Stimulated activated CD8-positive, alpha-beta memory T cell treated with anti-CD3 and anti-CD28 coated beads, Interleukin-4, amount 100 ng/mL, for 48 hours (primary cell): ENCODE measurements at places on chromosomes 6 and 20.

- DNase-seq: no peak
Measured at GRCh38 chr6:157536223-157536545, 155.2 kb downstream of the ZDHHC14 start.

GRCh38 chr6:136964398-136964797 lies 42.3 kb downstream of the SLC35D3 start:
- no peak for DNase-seq

DNA sequence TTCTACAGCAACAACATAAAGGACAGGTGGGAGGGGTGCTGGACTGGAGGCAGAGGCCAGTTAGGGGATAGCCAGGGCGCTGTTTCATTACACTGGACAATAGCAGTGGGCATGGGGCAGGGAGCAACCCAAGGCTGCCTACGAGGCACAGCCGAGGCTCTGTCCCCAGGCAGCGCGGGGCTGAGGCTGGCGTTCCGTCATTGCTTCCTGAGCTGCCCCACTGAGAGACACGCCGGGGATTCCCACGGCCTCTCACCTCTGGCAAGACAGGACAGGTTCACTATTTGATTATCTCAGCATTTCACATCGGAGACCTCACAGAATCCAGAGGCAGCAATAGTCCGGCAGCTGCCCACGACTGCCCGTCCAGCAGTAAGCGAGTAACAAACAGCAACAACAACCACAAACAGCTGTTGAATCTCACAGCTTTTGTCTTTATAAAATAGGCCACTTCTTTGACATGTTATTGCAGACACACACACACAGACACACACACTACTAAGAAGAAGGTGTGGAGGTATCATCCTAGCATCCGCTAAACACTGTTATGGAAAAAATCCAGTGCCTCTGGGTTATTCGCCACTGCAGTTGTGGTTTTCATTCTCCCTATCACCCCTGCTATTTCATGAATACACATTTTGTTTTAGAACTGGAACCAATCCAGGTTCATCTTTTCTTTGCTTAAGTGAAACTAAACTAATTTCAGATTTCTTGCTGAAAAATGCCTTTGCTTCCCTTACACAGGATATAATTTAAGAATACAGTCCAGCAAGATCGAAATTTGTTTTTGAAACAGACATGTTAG lies 19.5 kb downstream of the KIF25 start:
- no peak for DNase-seq

DNA sequence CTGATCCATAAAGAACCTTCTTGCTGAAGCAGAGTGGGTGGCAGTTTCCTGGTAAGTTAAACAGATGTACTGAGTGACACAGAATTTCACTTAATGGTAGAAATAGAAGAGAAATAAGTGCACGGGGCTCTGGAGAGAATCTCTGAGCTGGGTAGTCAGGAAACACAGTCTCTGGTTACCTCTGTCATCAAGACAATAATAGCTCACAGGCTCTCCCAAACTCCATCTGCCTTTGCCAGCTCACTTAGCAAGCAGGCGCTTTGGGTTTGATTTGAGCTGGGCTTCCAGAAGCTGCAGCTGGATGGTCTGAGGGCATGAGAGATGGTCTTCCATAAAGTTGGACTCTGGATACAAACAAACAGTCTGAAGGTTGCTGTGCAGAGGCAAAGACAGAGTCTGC lies 39.6 kb upstream of the PRSS35 start:
- no peak for DNase-seq

DNA sequence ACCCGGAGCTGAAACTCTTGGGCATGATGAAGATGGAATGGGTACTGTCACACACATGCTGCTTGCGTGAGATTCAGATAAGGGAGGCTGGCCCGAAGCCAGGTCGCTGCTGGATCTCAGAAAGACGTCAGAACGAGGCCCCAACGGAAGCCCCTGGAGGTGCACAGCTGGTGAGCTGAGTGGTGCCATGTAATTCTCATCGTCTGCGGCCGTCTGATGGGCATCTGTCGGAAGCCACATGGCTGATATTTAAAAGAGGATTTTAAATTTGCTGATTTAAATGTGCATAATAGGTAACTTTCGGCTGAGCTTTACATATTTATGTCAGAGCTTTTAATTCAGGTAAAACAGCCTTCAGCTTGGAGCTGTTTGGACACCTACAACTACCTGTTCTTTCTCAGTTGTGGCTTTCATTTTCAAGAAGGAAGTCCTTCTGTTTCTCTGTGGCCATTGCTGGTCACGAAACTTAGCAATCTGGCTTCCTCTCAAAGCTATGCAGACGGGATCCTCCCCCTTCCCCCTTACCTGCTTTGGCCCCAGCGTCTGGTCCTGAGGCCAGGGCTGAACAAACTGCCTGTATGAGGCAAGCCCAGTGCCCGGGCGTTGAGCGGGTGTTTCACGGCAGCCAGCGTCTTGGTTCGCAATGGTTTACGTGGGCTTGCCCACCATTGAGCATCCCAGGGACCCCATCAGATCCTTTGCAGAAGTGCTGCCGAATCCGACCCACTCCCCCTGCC lies 9.2 kb downstream of the SLCO4A1 start:
- DNase-seq: peak; percentile 85

DNA sequence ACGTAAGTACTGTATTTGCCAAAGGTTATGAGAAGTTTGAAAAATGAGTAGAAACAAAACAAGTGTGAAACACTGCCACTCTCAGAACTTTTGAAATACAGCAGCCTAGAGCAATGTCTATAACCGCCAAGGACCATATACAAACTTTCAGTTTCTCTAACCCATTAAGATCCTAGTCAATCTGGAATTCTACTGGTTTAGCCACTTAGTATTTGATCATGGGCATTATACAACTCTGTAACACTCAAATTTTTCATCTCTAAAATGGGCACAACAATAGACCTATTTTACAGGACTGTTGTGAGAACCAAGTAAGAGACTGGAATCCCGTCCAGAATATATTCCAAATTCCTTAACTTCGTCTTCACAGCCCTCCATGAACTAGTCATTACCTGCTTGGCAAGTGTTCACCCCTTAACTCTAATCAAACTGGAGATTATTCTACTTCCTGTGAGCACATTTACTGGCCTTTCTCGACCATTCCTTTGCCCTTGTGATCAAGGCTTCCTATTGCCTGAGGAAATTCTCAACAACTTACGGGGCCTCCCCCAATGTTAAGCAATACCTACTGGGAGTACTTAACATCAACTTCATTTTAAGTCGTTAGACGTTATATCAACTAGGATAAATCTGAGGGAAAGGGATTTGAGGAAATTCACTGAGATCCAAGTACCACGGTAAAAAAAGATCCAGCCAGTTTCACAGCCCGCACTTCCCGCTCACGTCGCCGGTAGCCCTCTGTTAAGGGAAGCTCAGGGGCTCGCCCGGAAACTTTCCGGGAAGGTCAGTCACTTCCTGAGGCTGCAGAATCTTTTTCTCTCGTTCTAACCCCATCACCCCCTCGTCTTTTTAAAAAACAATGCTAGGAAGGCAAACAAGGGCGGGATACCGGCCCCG lies 1.1 kb downstream of the EIF2S2 start:
- peak; percentile 37 for DNase-seq

- DNase-seq: no peak
Measured at GRCh38 chr6:112606656-112607435, 259.7 kb downstream of the RFPL4B start.

DNA sequence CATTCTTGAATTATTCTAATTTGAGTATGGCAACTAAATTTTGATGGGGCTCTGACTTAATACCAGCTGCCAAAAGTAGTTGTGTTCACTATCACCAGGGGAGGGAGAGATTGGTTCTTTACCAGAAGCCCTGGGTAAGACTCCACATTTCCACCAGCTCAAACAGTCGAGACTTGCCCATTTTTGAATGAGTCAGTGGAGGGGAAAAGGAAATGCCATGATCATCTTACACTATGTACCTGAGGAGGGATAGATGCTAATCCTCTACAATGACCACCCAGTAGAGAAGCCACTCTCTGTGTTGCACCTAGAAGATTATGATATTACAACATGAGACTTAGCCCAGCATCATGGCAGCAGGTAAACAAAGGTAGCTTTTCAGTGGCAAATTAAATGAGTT lies 77.0 kb upstream of the SGK1 start:
- no peak for DNase-seq

DNA sequence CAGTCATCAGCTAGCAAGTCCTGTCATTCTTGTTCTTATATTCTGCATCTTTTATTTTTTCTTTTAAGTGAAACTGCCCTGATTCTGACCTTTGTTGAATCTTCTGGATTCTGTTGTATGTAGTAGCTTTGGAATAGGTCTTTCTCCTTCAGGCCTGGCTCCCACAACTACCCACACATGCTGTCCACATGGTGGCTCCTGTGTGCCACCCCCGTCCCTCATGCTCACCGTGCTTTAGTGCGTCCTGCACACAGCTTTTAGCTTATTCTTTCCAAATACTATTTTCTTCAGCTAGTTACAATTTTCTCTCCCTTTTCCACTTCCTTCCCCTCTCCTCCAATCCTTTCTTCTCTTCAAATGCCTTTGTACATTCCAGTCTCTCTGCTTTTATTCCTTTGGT lies 61.8 kb downstream of the CTNNBL1 start:
- DNase-seq: no peak

- no peak for DNase-seq
Measured at GRCh38 chr20:14878676-14879019, 541.2 kb upstream of the FLRT3 start.

- DNase-seq: no peak
Measured at GRCh38 chr6:31423550-31423949, 20.2 kb downstream of the MICA start.

DNA sequence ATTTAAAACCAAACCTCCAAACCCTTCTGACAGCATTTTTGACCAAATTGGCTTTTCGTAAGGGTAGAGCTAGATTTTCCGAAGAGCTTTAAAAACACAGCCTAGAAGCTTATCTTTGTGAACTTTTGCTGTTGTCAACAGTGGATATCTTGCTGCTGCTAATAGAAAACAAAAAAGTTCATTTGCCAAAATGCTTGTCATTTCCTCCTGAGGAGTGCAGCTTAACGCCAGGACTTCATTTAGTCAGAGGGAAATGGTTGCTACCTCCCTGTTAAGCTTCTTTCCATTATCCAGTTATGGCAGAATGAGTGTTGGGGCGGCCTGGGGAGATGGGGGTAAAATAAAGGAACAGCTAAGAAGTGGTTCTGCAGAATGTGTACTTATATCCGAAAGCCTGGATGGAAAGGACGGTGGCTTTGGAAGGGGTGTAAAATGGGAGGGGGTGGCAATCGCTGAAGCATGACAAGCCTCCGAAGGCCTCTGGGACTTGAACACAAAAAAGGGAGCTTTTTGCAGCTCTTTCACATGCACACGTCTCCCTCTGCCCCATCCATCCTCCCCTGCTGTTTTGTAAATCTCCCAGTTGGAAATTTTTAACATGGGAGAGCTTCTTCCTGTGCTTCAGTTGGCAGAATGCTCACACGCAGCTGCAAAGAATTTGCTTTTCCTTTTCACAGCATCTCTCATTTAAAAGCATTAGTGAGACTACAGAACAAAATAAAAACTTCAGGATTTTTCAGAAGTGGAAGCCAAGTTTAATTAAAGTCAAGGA lies 22.5 kb downstream of the JARID2 start:
- no peak for DNase-seq

GRCh38 chr6:87905101-87905641 lies 142.5 kb upstream of the SPACA1 start:
- no peak for DNase-seq

- DNase-seq: no peak
Measured at GRCh38 chr20:47244451-47244850, 112.0 kb downstream of the ZMYND8 start.

GRCh38 chr20:7980332-7981046 lies 39.1 kb downstream of the TMX4 start:
- peak; percentile 38 for DNase-seq

GRCh38 chr6:107305391-107305790 lies 154.0 kb downstream of the PDSS2 start:
- no peak for DNase-seq

- no peak for DNase-seq
Measured at GRCh38 chr20:2219481-2220006, 76.3 kb upstream of the TGM3 start.

DNA sequence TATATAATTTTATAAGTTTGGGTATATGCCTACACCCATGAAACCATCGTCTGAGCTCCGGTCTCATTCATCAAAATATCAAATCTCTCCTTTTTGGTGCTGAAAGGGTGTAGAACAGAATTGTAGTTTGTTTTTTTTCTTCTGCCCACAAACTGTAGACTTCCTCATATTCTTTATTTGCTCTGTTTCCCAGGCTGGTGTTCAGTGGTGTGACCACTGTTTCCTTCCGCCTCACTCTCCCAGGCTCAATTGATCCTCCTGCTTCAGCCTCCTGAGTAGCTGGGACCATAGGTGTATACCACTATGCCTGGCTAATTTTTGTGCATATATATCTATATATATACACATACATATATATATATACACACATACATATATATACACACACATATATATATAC lies 139.6 kb upstream of the HCRTR2 start:
- DNase-seq: no peak

GRCh38 chr6:169108753-169109152 lies 144.9 kb downstream of the THBS2 start:
- DNase-seq: no peak

DNA sequence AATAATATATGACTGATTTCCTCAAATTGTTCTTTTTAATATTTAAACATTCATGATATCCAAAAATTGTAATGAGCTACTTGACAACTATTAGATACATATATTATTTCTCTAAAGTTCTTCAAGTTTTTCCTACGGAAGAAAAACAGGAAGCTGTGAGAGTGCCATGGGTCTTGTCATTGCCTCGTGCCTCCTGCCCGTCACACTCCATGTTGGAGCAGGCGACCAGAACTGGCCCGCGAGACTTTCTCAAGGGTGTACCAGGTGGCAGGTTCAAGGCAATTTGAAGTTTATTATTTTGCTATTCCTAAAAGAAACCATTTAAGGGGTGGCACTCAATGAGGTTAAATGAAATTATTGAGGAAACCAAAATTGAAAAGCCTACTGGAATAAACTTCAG lies 337.2 kb downstream of the HACE1 start:
- DNase-seq: no peak

DNA sequence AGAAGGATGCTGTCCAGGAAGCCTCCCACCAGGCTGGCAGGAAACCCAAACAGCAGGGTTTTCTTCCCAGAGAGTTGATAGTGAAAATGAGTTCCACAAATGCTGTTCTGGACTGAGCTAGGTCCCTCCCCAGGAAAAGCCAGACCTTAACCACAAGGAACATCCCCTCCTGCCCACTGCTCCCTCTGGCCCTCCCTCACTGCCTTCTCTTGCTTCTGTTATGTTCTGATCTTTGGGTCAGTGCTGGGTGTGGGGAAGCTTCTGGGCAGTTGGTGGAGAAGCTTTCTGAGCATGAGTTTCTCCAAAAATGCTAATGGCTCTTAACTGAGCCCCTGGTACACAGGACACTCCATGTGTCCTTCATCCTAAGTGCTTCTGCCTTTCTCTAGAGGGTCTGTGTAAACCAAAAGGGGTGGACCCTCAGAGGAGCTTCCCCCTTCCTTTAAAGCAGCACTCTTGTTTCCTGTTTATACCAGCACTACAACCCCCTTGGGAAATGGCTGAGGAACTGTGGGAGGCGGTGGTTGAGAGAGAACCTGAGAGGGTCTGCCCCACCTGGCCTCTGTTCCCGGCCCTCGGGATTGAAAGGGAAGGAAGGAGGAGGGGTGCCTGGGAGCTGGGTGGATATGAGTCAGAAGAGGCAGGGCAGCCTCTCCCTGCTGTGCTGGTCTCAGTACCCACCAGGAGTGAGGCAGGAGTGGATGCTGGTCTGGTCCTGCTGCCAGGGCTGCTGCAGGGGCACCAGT lies 42.0 kb downstream of the CDS2 start:
- DNase-seq: no peak

- no peak for DNase-seq
Measured at GRCh38 chr6:39610221-39610620, 115.0 kb downstream of the KIF6 start.
